Purkinje cell (primary cell): ENCODE measurements at places on chromosomes 4 and X. TPM values are rescaled to one million over a fixed set of nuclear protein-coding genes. Genes with fewer than 3 reads are reported as not detected.

The RHOXF2 gene
- polyA plus RNA-seq: 0.97 TPM in 1 of 2 replicates, not detected in the other

The CXCR3 gene
- not detected in 2 replicates for polyA plus RNA-seq

The GAGE13 gene
- not detected in 2 replicates for polyA plus RNA-seq

The APBB2 gene
- 18.8 and 26.5 TPM in 2 replicates for polyA plus RNA-seq

The UGT2B11 gene
- polyA plus RNA-seq: not detected in 2 replicates

The GUCY1A1 gene
- polyA plus RNA-seq: 6.4 TPM in 1 of 2 replicates, not detected in the other

The HPSE gene
- polyA plus RNA-seq: 12.2 and 22.2 TPM in 2 replicates

The SPATA4 gene
- 2.7 and 4.7 TPM in 2 replicates for polyA plus RNA-seq

The DRD5 gene
- polyA plus RNA-seq: not detected in 2 replicates

The SATL1 gene
- polyA plus RNA-seq: 0.34 and 1.2 TPM in 2 replicates

The TNIP3 gene
- polyA plus RNA-seq: 0.16 and 0.73 TPM in 2 replicates

The LPAR4 gene
- polyA plus RNA-seq: 3.1 and 5.2 TPM in 2 replicates

The SSX2 gene
- polyA plus RNA-seq: not detected in 2 replicates

The SMAD1 gene
- 4.6 and 9.4 TPM in 2 replicates for polyA plus RNA-seq
